ENCODE measurements at places on chromosomes 12 and 14. TPM values are rescaled to one million over a fixed set of nuclear protein-coding genes. Genes with fewer than 3 reads are reported as not detected.

FAM177A1 gene
- 41.3 TPM for total RNA-seq

VAMP1 gene
- 12.5 TPM for total RNA-seq

P2RX2 gene
- total RNA-seq: not detected

PAPLN gene
- total RNA-seq: 16.2 TPM

KRAS gene
- 9.6 TPM for total RNA-seq

TSPAN9 gene
- 32.2 TPM for total RNA-seq

KNTC1 gene
- 18.7 TPM for total RNA-seq

LUM gene
- total RNA-seq: 72.9 TPM

DNAJC22 gene
- 3.7 TPM for total RNA-seq

LRFN5 gene
- 197 TPM for total RNA-seq

BLOC1S1 gene
- 173 TPM for total RNA-seq

KRT6A gene
- 7,258 TPM for total RNA-seq

LMO3 gene
- total RNA-seq: 73.7 TPM

SELPLG gene
- 14.2 TPM for total RNA-seq

CTSG gene
- total RNA-seq: 1.5 TPM

CACNA1C gene
- 9.8 TPM for total RNA-seq

IFI27 gene
- total RNA-seq: 209 TPM

GPR65 gene
- total RNA-seq: 1.2 TPM

CCNB1IP1 gene
- total RNA-seq: 38.5 TPM

BDKRB1 gene
- 2.5 TPM for total RNA-seq

CLEC4E gene
- total RNA-seq: not detected

KRT83 gene
- total RNA-seq: not detected

PPP1R13B gene
- 34.1 TPM for total RNA-seq

TMTC1 gene
- 63.8 TPM for total RNA-seq

PRR4 gene
- 6.1 TPM for total RNA-seq

TBX5 gene
- total RNA-seq: not detected

TBX3 gene
- 57.0 TPM for total RNA-seq

RAD9B gene
- total RNA-seq: not detected

RBM23 gene
- 68.5 TPM for total RNA-seq

TAPBPL gene
- 21.1 TPM for total RNA-seq

ANO2 gene
- total RNA-seq: 18.7 TPM

PTPRB gene
- 21.9 TPM for total RNA-seq

CLEC1B gene
- total RNA-seq: not detected

DBX2 gene
- total RNA-seq: not detected

CAPS2 gene
- 24.6 TPM for total RNA-seq

SMIM41 gene
- 1.5 TPM for total RNA-seq

M6PR gene
- 98.0 TPM for total RNA-seq
